ENCODE measurements at places on chromosomes 3 and 15.
A peak's percentile ranks its signal among the peaks of the same experiment; 100 is the strongest.

- no peak for DNase-seq
Observed at GRCh38 chr15:40336744-40337122, 4.0 kb downstream of the CCDC9B start.

GRCh38 chr3:43162230-43163084, 56.6 kb upstream of the POMGNT2 start:
- DNase-seq: peak; percentile 16

DNA sequence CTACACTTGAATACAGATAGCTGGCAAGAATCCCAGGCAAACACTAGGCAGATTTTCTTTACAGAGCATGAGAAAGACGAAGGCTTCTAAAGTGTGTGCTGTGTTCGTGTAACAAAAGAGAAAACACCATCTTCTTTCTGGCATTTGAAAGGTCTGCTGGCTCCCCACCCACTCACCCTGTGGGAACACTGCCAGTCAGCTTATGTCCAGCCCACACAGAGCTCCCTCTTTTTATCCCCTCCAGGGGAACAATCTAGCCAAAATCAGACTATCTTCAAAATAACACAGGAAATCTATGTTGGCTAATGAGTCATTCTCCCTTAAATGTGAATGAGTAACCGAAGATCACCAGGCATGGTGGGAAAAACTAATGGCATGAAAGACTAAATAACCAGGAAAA, 45.6 kb upstream of the PAQR5 start:
- no peak for DNase-seq

- DNase-seq: no peak
Observed at GRCh38 chr3:65526656-65527055, 512.1 kb downstream of the MAGI1 start.

DNA sequence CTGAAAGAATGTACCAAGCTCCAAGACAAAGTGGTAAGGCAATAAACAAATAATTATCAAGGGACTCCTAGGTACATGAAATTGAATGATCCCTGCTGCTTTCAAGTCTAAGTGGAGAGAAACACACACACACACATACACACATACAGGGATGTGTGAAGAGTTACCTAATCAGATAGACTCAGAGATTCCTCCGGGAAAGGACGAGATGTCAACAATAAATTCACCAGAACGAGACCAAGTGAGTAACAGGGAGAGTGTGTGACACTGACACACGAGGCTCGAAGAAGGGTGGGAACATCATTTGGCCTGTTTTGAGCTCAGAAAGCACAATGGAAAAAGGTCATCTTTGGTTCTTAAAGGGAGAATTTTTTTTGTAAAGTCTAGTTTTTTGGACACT, 13.4 kb downstream of the LRIG1 start:
- DNase-seq: no peak

DNA sequence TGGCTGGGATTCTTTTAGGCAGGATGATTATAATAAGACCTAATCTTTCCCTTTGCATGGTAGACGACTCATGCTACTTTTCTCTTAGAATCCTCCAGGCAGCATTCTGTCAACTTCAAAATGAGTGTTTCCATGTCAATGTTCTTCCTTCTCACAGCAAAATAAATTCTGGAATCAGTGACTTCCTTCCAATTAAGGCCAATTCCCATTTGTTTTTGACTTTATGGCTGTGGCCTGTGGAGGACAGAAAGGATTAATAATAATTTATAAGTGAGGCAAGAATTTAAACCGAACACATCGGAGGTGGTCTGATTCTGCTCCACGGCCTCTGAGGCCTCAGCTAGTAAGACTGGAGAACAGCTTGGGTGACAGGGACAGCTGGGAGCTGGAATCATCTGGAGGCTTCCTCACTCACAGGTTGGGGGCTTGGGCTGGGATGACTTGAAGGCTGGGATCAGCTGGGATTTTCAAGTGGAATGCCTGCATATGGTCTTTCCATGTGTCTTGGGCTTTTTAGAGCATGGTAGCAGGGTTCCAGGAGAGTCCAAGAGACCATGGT, 241.8 kb upstream of the MCTP2 start:
- DNase-seq: no peak

DNA sequence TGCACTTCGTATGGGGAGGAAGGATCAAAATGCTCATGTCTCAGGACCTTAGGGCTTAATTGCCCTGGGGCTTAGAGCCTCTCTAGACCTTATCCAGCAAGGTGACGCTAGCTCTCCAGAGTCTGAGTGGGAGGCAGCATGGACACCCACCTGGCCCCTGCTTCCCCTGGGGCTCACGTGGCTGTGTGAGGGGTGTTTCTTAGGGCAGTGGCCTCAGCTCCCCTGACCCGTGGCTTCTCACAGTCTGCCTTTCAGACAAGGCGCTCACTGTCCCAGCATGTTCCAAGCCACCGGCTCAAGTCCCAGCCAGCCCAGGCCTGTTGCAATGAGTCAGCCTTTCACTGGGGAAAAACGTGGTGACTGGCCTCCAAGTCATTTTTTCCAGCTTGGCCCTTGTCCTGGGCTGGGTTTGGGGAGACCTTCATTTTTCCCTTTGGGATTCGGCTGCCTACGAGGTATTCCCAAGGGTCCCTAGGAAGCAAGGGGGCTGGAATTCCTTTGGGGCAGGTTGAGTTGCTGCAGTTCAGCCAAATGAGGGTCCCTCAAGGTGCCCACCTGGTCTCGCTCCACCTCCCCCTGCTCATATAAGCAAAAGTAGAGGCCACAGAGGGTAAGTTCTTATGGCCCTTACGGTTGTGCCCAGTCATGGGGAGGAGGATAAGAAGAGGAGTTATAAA, 15.7 kb downstream of the BHLHE40 start:
- DNase-seq: no peak

Data from stimulated activated CD8-positive, alpha-beta memory T cell treated with anti-CD3 and anti-CD28 coated beads, Interleukin-12 subunit alpha, Interleukin-12 subunit beta, amount 100 ng/mL, for 1 hour (primary cell).